NCI-H1436 treated with DMSO at 0.1 percent for 48 hours (cell line): ENCODE measurements at places on chromosomes 5 and 9.

DNA sequence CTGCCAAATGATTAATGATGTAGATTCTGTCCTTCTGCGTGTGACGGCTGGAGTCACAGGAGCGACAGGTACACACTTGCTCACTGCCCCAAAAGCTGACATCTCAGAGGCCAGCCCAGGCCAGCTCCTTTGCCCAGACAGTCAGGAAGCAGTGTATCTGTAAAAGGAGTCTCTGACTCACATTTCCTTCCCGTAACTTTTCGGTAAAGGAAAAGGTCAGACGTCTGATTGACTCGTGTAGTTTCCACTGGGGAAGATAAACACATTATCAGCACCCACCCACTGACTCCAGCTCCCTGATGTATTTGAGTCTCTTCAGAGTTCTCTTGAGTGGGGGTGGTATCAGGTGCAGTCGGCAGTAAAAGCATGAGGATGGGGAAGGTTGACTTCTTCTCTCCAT, 64.4 kb upstream of the WWC1 start:
- no peak for DNase-seq

DNA sequence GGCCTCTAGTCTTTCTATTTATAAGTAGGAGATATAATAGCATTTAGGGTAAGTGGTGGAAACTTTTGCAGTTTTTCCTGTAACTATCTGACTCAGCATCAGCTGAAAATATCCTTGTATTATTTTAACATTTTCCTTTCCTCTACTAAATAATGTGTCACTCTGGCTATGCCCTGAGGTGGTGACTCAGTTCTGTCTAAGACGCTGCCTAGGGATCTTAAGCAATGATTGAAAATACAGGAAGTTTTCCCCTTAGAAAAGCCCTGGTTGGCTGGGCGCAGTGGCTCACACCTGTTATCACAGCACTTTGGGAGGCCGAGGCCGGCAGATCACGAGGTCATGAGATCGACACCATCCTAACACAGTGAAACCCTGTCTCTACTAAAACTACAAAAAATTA, 9.3 kb upstream of the EDIL3 start:
- no peak for DNase-seq

GRCh38 chr5:6043491-6044310, 334.6 kb downstream of the MED10 start:
- DNase-seq, result no peak

- DNase-seq, result no peak
Measured at GRCh38 chr9:21923694-21924093, 70.5 kb downstream of the CDKN2A start.

DNA sequence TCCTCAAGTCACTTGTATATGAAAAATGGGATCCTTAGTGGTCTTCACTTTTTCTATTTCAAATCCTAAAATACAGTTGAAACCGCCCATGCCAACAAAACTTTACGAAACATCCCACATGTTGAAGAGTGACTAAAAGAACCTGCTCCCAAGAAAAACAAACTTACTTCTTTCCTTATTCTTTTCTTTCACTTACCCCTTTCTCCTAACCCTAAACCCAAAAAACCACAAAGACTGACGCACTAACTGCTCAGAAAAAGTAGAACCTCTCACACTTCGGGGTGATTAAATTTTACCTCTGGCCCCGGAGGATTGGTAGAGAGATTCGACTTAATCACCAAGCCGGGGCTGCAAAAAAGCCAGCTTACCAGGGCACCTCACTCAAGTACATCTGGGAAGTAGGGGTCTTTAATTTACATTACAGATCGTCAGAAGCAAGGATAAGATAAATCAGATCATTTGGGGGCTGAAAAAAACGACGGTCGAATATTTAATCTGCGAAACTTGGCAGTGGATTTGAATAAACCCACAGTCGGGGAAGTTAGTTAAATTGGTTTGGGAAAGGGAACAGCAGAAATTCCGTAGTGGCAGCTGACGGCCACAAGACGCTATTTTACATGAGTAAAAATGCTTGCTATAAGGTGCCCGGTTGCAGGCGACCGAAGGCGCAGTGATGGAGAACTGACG, 1.3 kb downstream of the CDO1 start:
- DNase-seq, result no peak

DNA sequence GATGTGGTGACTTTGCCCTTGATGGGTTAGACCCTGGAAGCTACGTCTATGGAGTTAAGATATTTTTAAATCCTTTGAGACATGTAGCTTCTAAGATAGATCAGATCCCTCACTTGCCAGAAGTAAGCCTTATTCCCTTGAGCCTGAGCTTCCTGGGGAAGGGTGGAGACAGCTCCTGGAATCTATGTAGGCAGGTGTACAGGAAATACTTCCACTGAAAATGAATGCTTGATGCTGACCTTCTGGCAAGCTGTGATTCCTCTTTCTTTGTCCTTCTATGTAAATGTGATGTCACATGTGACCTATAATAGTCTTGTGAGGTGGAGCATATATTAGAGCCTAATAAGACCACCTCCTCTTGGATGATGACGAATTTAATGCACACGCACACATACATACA, 1152.0 kb upstream of the ACO1 start:
- DNase-seq, result no peak

DNA sequence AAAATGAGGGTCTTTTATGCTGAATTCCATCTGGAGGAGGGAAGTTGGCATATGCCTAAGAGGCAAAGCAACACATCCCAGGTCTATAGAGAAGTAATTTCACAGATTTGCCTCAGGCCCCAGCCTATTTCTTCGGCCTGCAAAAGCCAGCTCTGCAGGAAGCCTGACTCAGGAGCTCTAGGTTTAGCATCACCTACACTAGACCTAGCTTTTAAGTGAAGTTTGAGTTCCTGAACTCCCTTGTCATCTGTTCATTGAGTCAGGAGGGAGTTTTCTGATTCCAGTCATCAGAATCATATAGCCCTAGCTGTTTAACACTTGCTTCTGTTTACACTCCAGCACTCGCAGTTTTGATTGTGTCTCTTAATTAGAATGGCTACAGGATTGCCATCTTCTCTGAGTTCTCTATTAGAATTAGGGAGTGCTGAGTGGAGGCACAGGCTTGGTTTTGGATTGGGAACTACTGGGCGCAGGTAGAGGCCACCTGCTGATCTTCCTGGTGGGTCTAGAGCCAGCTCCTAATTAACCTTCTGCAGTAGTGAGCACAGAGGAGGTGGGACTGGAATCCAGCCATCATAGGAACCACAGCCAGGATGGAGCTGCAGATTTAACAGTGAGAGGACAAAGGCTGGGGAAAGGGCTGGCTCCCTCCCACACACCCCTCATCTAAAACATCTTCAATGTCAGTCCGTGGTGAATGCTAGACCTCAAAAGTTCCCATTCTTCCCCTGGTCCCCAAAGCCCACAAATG, 179.5 kb downstream of the TRIO start:
- no peak for DNase-seq

GRCh38 chr5:137760719-137761516, 6.8 kb upstream of the HNRNPA0 start:
- no peak for DNase-seq

DNA sequence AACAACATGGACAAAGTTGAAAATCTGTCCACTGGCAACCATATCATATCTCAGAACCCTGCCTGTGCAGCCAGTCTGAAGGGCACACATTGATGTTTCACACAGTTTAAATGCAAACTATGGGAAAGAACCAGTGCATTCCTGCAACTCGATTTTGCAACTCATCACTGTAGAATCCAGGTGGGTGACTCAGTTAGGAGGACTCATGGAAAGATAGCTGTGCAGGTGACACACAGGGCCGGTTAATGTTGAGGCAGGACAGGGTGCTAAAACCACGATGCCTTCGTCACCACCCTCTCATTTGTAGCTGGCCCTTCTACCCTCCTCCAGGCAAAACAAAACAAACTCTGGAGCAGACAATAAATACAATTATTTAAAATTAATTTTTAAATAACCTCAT, 62.8 kb downstream of the TLE1 start:
- no peak for DNase-seq

DNA sequence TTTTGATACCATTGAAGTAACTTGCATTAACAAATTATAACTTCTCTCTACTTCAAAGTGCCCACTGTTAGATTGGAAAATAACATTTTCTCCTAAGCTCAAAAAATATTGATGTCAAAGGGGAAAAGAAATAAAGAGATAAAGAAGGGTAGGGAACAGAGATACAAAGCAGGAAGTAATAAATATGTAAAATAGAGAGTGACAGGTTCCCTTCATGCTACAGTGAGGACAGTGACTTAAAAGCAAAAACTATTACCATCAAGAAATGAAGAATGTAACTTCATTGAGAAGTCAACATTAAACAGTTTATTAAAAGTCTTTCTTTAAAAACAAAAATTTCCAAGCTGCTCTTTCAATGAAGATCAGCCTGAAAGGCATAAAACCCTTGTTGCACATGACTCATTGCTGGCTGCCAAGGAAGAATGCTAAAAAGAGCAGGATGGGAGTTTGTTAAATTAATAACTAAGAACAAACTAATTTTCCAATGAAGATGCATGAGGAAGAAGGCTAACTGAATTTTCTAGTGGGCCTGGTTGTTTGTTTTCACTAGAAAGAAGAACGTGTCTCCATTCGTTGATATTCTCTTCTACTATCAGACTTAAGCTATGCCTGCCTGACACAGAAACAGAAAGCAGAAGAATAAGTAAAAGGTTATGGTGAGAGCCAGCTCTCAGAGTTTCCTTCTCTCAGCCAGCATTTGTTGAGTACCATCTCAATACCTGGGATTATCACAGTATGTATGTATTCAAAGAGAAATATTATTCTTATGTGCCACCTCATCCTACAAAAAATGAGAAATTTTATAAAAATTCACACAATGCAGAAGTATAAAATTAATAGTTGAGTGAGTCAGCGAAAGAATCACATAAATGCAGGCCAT, 197.8 kb upstream of the NREP start:
- DNase-seq, result no peak

DNA sequence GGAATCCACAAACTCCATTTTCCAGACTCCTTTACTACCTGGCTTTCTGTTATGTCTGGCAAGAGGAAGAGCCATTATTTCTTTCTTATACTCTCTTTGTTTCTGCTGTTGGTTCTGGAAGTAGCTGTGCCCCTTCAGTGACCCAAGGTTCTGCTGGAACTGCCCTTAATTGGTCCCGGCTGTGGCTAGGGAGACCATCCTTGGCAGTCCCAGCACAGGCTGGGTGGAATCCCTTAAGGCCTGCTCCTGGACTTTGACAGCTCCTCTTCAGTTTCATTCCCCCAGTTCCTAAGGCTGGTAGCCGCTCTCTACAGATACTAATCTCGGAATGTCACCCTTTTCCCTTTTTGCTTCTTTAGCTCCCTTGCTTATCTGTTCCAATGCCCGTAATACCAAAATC, 81.9 kb upstream of the GLIS3 start:
- DNase-seq, result no peak

DNA sequence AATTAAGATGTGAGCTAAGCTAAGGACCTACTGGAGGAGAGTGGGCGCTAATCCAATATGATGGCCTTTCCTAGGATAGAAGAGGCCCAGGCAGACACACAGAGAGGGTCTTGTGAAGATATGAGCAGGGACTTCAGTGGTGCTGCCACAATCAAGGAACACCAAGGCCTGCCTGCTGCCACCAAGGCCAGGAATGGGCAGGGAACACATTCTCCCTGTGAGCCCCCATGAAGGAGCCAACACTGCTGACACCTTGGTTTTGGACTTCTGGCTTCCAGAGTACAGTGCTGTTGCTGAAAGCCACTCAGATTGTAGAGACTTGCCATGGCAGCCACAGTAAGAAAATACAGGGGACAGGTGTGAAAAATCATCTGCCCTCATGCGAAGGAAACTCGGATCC, 73.1 kb upstream of the IRX1 start:
- no peak for DNase-seq

- no peak for DNase-seq
Measured at GRCh38 chr5:69136293-69136692, 30.7 kb upstream of the CCNB1 start.

- DNase-seq, result no peak
Measured at GRCh38 chr5:176873541-176874172, 25.5 kb downstream of the HK3 start.

GRCh38 chr9:5111696-5112095, 73.7 kb downstream of the INSL6 start:
- DNase-seq, result no peak

GRCh38 chr9:76037587-76038225, 147.2 kb downstream of the PCSK5 start:
- DNase-seq, result no peak

DNA sequence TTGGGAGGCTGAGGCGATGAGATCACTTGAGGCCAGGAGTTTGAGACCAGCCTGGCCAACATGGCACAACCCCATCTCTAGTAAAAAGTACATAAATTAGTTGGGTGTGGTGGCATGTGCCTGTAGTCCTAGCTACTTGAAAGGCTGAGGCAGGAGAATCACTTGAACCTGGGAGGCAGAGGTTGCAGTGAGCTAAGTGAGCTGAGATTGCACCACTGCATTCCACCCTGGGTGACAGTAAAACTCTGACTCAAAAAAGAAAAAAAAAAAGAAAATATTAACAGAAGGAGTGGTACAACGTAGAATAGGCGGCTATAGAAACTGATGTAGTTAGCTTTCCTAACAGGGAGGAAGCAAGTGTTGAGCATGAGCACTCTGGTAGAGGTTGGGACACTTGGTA, 59.9 kb downstream of the PBX3 start:
- DNase-seq, result no peak

GRCh38 chr9:108162664-108163063, 673.1 kb upstream of the KLF4 start:
- no peak for DNase-seq

GRCh38 chr9:97855899-97856298, 2.9 kb downstream of the FOXE1 start:
- DNase-seq, result no peak

GRCh38 chr5:177985430-177986040, 10.5 kb downstream of the PROP1 start:
- DNase-seq, result no peak

GRCh38 chr5:43482490-43483297, 971 bp downstream of the TMEM267 start:
- no peak for DNase-seq

DNA sequence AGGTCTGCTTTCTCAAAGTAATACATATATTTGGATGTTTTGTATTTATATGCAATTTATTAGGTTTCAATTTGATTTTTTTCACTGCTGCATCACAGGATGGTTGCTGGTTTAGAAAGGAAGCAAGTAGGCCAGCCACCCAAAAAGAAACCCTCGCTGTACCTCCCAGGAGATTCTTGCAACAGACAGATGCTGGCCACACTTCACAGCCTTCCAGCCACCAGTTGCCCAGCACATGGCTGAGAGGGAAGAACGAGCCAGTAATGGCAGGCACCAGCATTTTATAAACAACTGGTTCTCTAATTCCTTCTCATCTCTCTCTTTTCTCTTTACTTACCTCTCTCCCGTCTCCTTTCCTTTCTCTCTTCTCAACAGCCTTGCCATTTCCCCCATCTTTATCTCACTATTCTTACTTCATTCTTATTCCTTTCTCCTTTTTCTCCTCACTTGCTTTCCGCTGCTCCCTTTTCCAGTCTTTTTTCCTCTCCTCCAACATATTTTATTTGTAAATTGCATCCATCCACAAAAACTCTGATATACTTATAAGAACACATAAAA, 38.9 kb downstream of the EFNA5 start:
- DNase-seq, result no peak

- no peak for DNase-seq
Measured at GRCh38 chr9:89502038-89502601, 4.2 kb upstream of the SEMA4D start.

- no peak for DNase-seq
Measured at GRCh38 chr9:133633681-133634080, 2.5 kb upstream of the DBH start.
